Hematopoietic multipotent progenitor cell treated with erythropoietin and hydrocortisone succinate and interleukin-3 and kit ligand, for 17 days (in vitro differentiated cells): ENCODE measurements at places on chromosomes 6 and 20.

GRCh38 chr6:145562771-145563615 is 172.3 kb downstream of the EPM2A start:
- DNase-seq, result no peak

DNA sequence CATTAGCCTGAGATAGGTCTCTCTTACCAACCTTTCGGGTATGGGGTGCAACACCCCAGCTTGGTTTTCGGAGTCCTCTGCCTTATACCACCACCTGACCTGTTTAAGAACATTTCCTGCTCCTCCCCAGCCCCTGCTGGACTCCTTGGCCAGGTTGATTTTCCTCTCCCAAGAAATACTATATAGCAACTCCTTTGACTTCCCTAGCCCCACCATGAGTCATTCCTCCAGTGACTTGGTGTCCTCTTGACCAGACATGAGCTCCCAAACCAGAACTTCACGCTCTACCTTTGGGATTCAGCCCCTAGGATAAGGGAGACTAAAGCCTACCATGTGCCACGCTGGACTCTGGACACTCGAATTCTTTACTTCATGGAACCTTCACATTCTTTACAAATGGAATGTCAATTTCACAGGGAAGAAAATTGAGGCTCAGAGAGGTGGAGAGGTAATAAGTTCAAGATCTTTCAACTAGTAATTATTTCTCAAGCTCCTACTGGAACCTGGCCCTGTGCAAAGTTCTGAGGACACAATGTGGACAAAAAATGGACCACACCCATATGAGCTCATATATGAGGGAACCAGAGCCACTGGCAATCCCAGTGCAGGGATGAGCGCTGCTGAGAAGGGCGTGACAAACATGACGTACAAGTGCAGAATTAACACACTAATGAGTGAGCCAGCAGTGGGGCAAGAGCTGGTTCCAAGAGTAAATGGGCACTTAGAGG is 48.2 kb downstream of the SIRPA start:
- no peak for DNase-seq

DNA sequence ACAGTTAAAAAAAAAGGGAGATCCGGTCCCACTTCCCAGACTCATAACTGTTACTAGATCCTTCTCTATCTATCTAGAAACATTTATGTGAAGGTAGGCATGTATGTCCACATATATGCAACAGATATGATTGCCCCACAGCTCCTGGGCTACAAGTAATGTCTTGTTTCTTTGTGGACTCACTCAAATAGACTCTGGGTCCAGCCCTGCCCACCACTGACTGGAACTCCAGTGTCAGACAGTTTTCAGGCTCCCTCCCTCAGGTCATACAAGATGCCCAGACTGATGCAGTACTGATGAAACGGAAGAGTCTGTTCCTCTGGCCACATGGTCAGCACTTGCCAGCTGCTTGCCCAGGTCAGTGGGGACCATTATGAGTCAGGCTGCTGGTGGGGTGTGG is 30.8 kb upstream of the IER3 start:
- DNase-seq, result no peak

- DNase-seq, result no peak
Measured at GRCh38 chr6:142783499-142783898, 161.5 kb downstream of the HIVEP2 start.

DNA sequence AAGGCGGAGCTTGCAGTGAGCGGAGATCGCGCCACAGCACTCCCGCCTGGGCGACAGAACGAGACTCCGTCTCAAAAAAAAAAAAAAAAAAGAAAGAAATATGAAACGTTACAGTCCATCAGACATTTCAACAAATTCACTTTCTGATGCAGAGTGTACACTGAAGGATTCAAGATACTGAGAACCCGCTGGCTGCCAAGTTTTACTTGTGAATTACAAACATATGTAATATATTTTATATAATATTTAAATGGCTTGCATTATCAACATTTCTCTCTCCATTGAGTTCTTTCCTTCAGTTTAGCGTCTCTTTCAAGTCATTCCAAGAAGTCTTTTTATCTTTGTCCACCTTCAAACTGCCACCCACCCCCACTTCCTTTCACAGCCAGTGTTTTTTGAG is 240.9 kb upstream of the RNF217 start:
- no peak for DNase-seq

- DNase-seq, result no peak
Measured at GRCh38 chr6:134082191-134082590, 29.8 kb upstream of the SLC2A12 start.

DNA sequence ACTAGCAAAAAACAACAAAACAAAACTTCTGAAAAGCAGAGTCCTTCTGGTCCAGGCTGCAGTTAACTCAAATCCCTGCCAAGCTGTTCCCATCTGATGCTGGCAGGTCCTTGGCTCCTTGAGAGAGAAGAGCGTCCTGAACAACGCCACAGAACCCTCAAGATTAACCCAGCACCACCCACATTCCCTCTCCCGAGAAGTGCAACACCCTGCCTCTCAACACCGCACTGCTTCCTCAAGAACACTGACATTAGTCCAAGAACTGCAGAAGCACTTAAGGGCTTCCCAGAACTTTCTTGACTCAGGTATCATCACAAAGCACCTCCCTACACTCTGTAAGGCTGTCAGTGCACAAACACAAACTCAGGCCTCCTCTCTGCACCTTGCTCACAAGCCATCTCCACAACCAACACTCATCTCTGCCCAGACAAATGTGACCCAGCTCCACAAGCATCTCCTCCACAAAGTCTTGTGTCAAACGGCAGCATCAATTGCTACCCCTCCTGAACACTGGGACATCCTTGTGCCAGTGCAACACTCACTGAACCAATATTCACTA is 7.5 kb downstream of the MRPL14 start:
- DNase-seq, result no peak

DNA sequence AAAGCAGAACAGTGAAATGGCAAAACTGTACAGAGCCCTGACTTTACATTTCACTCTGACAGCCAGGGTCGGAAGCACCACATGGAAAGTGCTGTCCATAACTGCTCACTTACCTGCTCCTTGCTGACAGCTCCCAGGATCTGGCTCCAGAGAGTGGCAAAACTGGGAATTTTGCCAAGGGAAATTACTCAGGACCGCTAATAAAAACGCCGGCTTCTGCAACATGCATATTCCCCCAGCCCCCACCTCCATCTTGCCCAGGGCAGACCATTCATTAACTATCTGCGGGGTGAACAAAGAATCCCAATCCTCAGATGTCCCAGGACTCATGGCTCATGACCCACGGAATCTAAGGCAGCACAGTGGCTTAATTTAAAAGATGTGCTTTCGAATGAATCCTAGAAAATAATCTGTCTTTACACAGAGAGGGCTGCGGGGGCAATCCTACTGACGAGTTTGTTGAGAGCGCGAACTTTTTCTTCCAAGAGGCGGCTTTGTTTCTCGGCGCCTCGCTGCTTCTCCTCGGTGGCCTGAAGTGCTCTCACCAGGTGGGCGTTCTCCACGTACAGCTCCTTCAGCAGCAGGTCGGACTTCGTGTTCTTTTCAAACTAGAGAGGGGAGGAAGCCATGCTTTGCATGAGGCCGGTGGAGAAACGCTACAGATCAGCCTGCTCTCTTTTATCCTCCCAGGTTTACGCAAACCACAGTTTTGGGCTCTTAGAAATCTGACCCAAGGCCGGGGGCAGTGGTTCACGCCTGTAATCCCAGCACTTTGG is 45.8 kb downstream of the GINS1 start:
- DNase-seq, result no peak

GRCh38 chr6:130054725-130055124 is 36.3 kb downstream of the L3MBTL3 start:
- no peak for DNase-seq

- no peak for DNase-seq
Measured at GRCh38 chr6:53342217-53342616, 6.5 kb downstream of the ELOVL5 start.

DNA sequence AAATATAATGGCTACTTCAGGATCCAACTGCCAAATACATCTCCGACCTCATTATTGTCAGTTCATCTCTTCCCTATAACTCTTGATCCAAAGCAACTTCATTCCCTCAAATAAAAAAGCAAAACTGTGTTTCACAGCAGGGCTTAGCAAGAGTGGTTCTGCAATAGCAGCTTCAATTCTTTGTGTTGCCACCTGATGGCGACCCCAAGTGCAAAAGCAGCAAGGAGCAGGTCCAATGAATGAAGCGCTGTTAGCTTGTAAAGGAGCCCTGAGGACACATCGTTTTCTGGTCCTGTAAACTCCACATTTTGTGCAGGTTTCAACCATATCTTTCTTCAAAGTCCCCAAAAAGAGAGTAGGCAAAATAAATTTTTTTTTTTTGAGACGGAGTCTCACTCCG is 19.6 kb downstream of the RTN4IP1 start:
- no peak for DNase-seq

- no peak for DNase-seq
Measured at GRCh38 chr20:36645998-36646397, at the start of gene SLA2. Gene SLA2, minus strand, starts transcription at chr20:36646196. Its CDS starts 4,861 bp downstream, at chr20:36641335.

DNA sequence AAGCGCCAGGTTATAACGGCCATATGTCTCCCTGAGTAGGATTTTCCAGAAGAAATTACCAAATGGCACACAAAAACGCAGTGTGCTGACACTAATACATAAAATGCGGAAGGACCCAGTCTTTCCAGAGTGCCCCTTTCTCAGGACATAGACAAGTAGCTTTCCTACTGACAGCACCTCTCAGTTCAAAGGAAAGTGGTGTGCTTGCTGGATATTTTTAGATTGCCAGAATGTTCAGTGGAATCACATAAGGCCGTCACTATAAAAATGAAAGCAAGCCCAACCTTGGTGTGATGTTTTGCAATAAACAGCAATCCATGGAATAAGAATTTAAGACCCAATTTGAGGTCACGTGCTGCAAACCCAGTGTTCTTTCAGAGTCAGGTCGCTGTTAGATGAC is 135.5 kb upstream of the AGPAT4 start:
- DNase-seq, result no peak

GRCh38 chr20:56391037-56391436 is 978 bp downstream of the AURKA start:
- no peak for DNase-seq

GRCh38 chr20:21840991-21841390 is 135.5 kb downstream of the PAX1 start:
- DNase-seq, result no peak

GRCh38 chr6:31468311-31468710 is 29.6 kb upstream of the MICB start:
- DNase-seq, result no peak

DNA sequence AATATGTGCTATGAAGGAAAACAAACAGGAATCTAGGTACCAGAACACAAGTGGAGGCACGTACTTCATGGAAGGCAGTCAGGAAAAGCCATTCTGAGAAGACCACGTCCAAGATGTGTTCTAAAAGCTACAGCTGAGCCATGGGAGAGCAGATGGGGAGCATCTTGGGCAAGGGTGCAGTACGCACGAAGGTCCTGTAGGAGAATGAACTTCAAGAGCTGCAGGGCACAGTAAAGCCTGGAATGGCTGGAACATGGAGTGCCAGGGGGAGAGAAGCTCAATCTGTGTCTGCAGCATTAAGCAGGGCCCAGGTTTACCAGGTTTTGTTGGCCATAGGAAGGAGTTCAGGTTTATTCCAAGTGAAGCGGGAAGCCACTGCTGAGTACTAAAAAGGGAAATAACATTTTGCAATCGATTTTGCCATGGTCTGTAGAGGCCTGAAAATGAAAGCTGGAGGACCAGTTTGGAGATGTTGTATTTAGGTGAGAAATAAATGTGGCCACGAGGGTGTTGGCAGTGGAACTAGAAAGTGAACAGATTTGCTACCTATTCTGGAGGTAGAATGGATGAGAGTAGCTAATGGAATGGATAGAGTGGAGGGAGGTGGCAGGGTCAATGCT is 29.9 kb downstream of the ADTRP start:
- no peak for DNase-seq

- peak; percentile 43 for DNase-seq
Measured at GRCh38 chr6:89793586-89793985, 26.0 kb downstream of the MDN1 start.

- DNase-seq, result no peak
Measured at GRCh38 chr20:34310481-34311117, 7.4 kb upstream of the AHCY start.

GRCh38 chr6:15080895-15081294 is 165.0 kb upstream of the JARID2 start:
- peak; percentile 33 for DNase-seq

DNA sequence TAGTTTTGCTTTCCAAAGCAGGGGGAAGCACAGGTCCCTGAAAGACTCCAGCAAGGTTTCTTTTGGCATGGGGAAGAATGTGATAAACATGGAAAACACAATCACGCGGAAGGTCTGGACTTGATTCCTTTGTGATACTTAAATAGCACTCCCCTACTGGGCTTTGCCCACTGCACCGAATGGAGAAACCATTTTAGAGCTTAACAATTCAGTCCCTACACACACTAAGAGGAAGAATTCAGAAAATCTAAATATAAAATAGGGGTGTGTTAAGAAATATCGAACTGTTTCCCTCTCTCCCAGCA is 71.4 kb upstream of the NHSL1 start:
- DNase-seq, result no peak

GRCh38 chr6:7050872-7051779 is 56.6 kb upstream of the RREB1 start:
- DNase-seq, result no peak

- DNase-seq, result no peak
Measured at GRCh38 chr20:64226686-64227580, 28.6 kb upstream of the PCMTD2 start.

DNA sequence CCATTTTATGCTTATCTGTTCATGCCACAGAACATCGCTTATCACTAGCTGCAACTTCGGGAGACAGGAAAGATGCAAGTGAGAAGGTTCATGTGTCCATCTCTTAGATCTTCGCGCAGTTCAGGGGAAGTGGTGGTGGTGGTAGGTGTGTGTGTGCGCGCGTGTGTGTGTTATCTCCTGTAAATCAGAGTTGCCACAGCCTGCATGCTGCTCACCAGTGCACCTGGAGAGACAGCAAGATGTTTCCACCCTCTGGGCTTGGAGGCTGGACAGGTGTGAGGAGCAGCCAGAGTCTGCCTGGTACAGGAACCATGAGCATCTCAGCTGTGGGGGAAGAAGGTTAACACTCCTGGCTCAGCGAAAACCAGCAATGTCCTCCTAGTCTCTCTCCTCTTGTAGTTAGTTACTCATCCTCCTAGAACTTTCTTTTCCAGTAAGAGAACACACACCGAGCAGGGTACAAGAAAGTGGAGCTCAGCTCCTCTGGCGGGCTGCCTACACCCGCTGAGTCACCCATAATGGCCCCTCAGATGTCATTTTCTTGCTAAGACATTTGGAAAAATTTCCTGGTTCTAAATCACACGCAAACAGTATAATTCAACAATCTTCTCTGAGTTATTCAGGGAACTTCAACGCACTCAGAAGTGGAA is 5.1 kb upstream of the TUBB1 start:
- peak; percentile 29 for DNase-seq
